ENCODE measurements at places on chromosomes 7 and 10. TPM values are rescaled to one million over a fixed set of nuclear protein-coding genes. Genes with fewer than 3 reads are reported as not detected.

DNA sequence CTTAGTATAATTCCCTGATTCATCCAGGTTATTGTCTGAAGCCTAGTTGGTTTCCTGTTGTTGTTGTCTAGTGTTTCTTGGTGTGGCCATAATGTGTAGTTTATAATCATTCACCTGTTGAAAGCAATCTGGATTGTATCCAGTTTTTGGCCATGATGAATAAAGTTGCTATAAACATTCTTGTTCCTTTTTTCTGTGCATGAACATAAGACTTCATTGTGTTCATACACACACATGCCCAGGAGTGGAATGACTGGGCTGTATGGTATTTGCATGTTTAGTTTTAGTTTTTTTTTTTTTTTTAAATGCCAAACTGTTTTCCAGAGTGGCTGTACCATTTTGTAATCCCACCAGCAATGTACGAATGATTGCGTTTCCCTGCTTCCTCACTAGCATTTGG is 349.8 kb downstream of the SDK1 start:
- no peak for DNase-seq

CPA2 gene
- not detected for polyA plus RNA-seq

- no peak for DNase-seq
These were observed 77.3 kb upstream of the MKLN1 start for GRCh38 chr7:131250331-131250730.

DNA sequence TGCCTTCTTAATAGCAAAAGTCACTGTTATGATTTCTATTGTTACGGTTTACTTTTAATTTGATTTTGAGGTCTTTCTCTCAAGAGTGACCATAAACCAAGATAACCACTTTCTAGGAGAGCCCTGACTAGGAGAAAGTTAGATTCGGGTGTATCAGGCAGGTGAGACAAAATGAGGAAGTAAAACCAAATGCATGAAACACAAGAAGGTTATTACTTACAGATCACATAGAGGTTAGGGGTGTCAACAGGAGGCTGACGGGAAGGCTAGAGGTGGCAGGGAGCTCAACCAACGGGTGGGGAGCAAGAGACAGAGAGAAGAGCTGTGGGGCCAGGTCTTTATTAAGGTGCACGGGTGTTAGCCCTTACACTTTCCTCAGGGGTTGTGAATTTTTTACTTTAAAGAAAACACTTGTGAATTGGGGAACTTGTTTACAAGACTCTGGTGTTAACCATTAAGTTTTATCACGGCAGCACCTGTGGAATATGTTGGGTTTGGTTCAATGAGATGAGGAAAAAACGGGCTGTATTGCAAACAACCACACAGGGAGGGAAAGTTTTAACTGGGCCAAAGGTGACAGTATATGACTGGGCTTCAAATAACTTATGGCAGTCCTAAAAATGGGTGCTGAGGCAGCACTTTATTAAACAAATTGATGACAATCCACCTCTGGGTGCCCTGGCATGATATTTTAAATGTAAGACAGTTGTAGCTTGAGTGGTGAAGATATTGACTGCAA is 154.9 kb downstream of the SDHAF3 start:
- DNase-seq, result no peak

- DNase-seq, result no peak
These were observed 17.6 kb downstream of the STAM start for GRCh38 chr10:17661510-17661909.

- DNase-seq, result no peak
These were observed 180.0 kb downstream of the PHF14 start for GRCh38 chr7:11153694-11154093.

BMPER gene
- polyA plus RNA-seq, result not detected

CYP3A4 gene
- not detected for polyA plus RNA-seq

- peak; percentile 33 for DNase-seq
These were observed 12.8 kb downstream of the MEIG1 start for GRCh38 chr10:14971867-14972448.

- no peak for DNase-seq
These were observed 98.8 kb upstream of the COL1A2 start for GRCh38 chr7:94295850-94296249.

ZNF282 gene
- polyA plus RNA-seq, result 1.2 TPM

XRCC2 gene
- polyA plus RNA-seq, result 0.52 TPM

- no peak for DNase-seq
These were observed 320.5 kb downstream of the PTPRN2 start for GRCh38 chr7:158266817-158267741.

FRAT1 gene
- polyA plus RNA-seq, result 15.2 TPM

GRCh38 chr10:72470666-72471065 is 115.9 kb upstream of the DNAJB12 start:
- DNase-seq, result no peak

- no peak for DNase-seq
These were observed 3.1 kb downstream of the TBC1D12 start for GRCh38 chr10:94405406-94405805.

MOGAT3 gene
- polyA plus RNA-seq, result not detected

- DNase-seq, result peak; percentile 23
These were observed 43.9 kb upstream of the GSAP start for GRCh38 chr7:77460057-77460486.

DNA sequence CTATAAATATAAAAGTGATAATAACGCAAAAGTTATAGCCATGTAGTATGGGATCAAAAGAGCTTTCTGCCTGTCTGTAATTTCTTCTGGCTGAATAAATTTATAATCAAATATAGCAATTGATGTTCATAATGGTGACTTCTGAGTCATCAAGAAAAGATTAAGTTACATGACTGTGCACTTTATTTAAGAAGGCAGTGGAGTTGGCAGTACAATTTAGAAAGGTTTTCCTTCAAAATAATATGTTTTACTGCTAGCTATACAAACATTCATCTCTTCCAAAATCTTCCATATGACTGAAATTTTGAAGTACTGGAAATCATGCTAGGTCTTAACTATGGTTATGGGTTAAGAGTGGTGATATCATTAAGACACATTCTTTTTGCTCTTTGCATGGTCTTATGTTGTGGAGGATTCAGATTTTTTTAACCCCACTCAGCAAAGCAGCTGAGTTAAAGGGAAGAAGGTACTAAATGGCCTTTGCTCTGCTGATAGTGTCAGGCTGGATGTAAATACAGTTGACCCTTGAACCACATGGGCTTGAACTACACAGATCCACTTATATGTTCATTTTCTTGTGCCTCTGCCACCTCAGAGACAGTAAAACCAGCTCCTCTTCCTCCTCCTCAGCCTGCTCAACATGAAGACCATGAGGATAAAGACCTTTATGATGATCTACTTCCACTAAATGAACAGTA is 323.6 kb downstream of the BBS9 start:
- no peak for DNase-seq

DNA sequence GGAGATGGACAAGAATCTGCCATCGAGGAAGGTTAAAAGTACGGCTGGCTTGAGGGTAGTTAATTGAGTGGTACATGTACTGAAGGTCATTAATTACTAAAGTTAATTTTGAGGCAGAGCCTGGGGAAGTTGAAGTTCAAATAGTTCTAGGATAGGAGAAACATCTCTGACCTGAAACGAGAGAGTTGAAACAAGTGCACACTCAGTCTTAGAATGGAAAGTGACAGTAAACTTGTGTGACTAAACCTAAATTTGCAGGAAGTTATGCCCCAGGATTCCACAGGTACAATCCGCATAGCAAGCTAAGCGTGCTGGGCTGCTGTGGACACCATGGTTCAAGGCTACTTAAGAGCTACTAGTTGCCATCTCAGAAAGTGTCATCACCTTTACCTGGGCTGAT is 209.9 kb downstream of the CHCHD3 start:
- DNase-seq, result no peak

- no peak for DNase-seq
These were observed 568.3 kb downstream of the KIF20B start for GRCh38 chr10:90269699-90270098.
